ENCODE measurements at places on chromosomes 13 and 19. TPM values are rescaled to one million over a fixed set of nuclear protein-coding genes. Genes with fewer than 3 reads are reported as not detected.

GRCh38 chr13:62246581-62246980 is 830.9 kb upstream of the PCDH20 start:
- no peaks in the 10 kb centered on the region for H3K4me1 ChIP-seq
- H3K4me3 ChIP-seq = no peak overlapping the region
- no peak for DNase-seq
- H3K27ac ChIP-seq = no peak overlapping the region
- no peaks in the 10 kb centered on the region for H3K27me3 ChIP-seq
- H3K36me3 ChIP-seq = no peaks in the 10 kb centered on the region

GRCh38 chr19:49129238-49129583 is 9.9 kb downstream of the PPFIA3 start:
- H3K36me3 ChIP-seq = peaks cover 1% of the 10 kb centered on the region
- DNase-seq = no peak
- peaks cover under 1% of the 10 kb centered on the region for H3K27me3 ChIP-seq
- no peak overlapping the region for H3K27ac ChIP-seq
- no peak overlapping the region for H3K4me3 ChIP-seq

- no peak for DNase-seq
- H3K4me3 ChIP-seq = no peak overlapping the region
- H3K4me1 ChIP-seq = no peaks in the 10 kb centered on the region
- H3K27ac ChIP-seq = no peak overlapping the region
- H3K27me3 ChIP-seq = no peaks in the 10 kb centered on the region
Measured at GRCh38 chr13:35387682-35388250, 88.7 kb downstream of the MAB21L1 start.

DNA sequence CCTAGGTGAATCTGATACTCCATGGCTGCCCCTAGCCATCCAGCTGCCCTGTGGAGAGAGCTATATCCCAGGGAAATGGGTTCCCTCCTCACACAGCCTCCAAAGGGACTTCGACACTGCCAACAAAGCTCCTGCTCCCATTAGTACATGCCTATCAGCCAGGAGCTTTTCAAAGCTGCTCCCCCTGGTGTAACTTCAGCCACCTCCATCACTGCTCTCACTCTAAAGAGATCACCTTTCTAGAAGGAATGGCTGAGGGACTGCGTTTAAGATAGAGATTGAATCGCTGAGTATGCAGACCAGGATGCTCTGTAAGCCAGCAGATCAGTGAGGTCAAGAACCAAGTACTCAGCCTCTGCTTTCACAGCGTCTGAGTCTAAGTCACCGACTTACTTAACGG is 213.7 kb downstream of the NALCN start:
- H3K4me3 ChIP-seq = no peak overlapping the region
- no peak overlapping the region for H3K27ac ChIP-seq
- no peak for DNase-seq
- H3K4me1 ChIP-seq = no peaks in the 10 kb centered on the region
- H3K27me3 ChIP-seq = peaks cover 2% of the 10 kb centered on the region
- no peaks in the 10 kb centered on the region for H3K36me3 ChIP-seq

DNA sequence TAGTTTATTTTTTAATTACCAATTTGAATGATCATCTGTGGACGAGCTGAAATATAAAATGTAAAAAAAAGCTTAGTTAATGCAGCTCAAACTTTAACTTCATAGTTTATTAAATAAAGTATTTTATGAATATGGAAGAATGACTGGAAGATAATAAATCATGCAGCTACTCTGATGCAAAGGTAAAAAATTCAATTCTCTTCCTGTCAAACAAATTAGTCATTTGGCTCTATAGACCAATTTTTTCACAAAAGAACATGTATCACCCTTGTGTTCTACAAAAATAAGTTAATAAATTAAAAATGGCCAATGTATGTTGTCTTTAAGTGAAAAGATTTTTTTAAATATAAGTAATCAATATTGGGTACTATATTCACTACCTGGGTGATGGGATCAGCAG is 26.2 kb downstream of the EXOSC8 start:
- no peak overlapping the region for H3K4me3 ChIP-seq
- H3K27me3 ChIP-seq = no peaks in the 10 kb centered on the region
- no peak for DNase-seq
- peaks cover 26% of the 10 kb centered on the region for H3K36me3 ChIP-seq
- peaks cover 4% of the 10 kb centered on the region for H3K4me1 ChIP-seq
- no peak overlapping the region for H3K27ac ChIP-seq

DNA sequence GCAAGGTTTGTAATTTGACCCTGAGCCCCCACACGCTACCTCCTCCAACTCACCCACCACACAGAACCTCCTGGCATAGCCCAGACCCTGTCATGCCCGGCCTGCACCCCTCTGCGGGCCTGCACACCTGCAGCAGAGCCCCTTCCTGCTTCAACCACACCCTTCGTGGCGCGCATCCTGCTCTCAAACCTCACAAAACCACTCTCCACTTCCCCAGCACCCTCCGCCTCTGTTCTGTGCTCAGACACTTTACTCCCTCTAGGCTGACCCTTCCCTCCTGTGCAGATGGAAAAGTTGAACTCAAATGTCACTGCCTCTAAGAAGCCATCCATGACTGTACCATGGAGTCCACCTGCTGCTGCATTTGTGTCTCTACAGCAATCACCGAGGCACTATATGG is 28.5 kb downstream of the FAAP24 start:
- H3K4me1 ChIP-seq = peaks cover 7% of the 10 kb centered on the region
- DNase-seq = peak; percentile 21
- no peaks in the 10 kb centered on the region for H3K27me3 ChIP-seq

- no peaks in the 10 kb centered on the region for H3K27me3 ChIP-seq
- H3K36me3 ChIP-seq = peaks cover 3% of the 10 kb centered on the region
- no peak for DNase-seq
- H3K4me3 ChIP-seq = no peak overlapping the region
- no peaks in the 10 kb centered on the region for H3K4me1 ChIP-seq
Measured at GRCh38 chr19:50501568-50502475, 9.2 kb downstream of the JOSD2 start.

DNA sequence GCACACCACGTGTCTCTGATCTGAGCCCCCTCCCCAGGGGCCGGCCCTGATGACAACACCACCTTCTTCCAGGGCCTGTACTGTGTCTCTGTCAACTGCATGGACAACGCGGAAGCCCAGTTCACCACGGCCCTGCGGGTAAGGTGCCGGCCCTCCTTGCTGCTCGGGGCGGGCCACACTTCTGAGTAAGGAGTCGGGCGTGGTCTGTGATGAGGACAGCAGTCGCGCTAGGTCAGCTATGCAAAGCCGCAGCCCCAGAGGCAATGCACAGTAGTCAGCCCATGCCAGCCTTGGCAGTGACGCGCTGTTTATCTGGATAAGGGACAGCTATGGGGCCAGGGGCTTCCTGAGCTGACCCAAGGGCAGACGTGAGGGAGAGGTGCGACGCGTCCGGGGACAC is 24.6 kb downstream of the MAU2 start:
- no peaks in the 10 kb centered on the region for H3K4me1 ChIP-seq
- peaks cover 28% of the 10 kb centered on the region for H3K36me3 ChIP-seq
- no peak overlapping the region for H3K27ac ChIP-seq
- no peaks in the 10 kb centered on the region for H3K27me3 ChIP-seq
- no peak for DNase-seq
- H3K4me3 ChIP-seq = no peak overlapping the region

Gene ZGLP1
- total RNA-seq = 3.7 TPM

Gene WDR87
- total RNA-seq = not detected

Gene PEG3
- 0.16 TPM for total RNA-seq

Gene SIGLECL1
- total RNA-seq = not detected

Gene ZNF723
- not detected for total RNA-seq

Gene APOE
- 1.2 TPM for total RNA-seq

Gene ZFR2
- not detected for total RNA-seq

Gene TTYH1
- 0.70 TPM for total RNA-seq

Gene TEX26
- total RNA-seq = not detected

Measured in activated CD8-positive, alpha-beta T cell treated with anti-CD3 and anti-CD28 coated beads for 36 hours (primary cell).